NCI-H1092 treated with DMSO at 0.1 percent for 48 hours (cell line): ENCODE measurements at places on chromosomes 13 and 19.
A peak's percentile ranks its signal among the peaks of the same experiment; 100 is the strongest.

GRCh38 chr13:80339912-80340650 is 845 bp downstream of the SPRY2 start:
- DNase-seq = peak; percentile 80

- no peak for DNase-seq
Observed at GRCh38 chr19:35032356-35032865, 2.1 kb downstream of the SCN1B start.

DNA sequence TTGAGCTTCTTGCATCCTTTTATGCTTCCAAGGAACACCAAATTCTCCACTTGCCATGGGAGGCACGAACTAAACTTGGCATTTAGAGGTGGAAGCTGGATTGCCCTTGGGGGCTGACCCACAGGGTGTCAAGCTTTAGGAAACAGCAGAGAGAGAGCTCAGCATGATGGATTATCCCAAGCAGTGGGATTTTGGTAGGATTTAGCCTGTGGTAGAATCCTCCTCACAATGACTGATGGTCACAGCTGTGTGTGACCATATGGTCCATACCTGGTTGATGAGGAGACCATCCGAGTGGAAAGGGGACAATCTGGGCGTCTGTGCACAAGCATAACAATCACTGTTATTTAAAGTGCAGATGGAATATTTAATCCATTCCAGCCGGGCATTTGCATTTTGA is 40.1 kb upstream of the PSG9 start:
- DNase-seq = no peak

DNA sequence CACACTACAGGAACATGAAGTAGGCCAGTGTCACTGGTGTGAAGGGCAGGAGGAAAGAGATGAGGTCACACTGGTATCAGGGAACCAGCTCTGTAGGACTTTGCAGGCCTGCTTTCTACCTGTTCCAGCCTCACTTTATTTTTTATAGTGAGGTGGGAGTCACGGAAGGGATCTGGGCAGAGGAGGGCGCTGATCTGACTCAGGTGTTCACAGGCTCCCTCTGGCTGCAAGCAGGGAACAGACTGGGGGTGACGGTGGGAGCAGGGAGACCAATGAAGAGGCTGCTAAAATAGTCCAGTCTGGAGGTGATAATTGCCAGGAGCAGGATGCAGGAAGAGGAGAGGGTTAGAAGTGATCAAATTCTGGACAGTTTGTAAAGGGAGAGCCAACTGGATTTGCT is 2.8 kb downstream of the THAP8 start:
- no peak for DNase-seq

GRCh38 chr19:6210091-6210490 is 69.7 kb downstream of the MLLT1 start:
- no peak for DNase-seq

DNA sequence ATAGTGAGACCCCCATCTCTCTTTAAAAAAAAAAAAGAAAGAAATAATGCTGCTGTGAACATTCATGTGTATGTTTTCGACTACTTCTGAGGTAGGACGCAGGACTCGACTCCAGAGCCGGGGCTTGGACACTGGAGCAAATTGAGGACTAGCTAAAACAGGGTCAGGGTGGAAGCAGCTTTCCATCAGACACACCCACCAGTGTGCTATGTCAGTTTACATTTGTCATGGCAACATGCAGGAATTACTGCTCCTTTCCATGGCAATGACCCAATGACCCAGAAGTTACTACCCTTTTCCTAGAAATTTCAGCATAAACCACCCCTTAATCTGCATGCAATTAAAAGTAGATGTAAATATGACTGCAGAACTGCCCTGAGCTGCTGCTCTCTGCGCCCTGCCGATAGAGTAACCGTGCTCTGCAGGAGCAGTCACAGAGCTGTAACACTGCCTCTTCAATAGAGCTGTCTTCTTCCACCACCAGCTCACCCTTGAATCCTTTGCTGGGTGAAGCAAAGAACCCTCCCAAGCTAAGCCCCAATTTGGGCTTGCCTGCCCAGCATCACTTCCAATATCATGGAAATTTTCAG is 61.6 kb upstream of the ZNF599 start:
- DNase-seq = no peak

- no peak for DNase-seq
Observed at GRCh38 chr19:33052352-33052972, 12.2 kb downstream of the RHPN2 start.

GRCh38 chr19:13579388-13580060 is 73.2 kb upstream of the CACNA1A start:
- no peak for DNase-seq

- no peak for DNase-seq
Observed at GRCh38 chr13:82963226-82964099, 918.8 kb downstream of the SLITRK1 start.

DNA sequence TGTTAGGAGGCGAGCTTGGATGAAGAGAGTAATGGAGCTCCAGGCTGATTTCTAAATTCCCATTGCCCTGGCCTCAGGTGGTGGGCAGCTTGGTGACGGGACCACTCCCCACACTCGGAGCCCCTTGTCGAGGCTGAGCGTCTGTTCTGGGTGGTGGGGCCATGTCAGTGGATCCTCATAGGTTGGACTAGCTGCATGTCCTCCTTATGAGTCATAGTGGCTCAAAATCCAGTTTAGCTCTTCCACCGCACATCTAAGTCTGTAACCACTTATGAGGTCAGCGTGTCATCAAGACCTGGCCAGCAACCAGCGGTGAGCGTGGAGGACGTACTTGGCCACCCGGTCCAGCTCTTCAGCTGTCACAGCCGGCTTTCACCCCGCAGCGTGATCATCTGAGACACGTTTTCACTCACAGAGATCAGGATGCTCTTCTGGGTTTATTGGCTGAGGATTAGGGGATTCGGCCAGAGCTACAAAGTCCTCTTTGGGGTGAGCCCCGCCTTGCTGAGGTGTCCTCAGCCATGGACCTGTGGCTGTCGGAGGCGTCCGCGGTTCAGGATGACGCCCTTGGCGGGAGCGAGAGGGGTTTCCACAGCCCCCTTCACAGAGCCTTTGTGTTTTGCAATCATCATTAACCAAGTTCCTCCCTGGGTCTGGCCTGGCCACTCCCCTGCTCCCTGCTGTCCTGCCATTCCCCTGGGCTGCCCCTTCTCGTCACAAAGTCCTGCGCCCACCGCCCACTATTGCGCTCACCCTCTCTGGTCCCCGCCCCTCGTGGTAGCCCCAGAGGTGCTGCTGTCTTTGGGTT is 41.9 kb downstream of the ADPRHL1 start:
- no peak for DNase-seq

DNA sequence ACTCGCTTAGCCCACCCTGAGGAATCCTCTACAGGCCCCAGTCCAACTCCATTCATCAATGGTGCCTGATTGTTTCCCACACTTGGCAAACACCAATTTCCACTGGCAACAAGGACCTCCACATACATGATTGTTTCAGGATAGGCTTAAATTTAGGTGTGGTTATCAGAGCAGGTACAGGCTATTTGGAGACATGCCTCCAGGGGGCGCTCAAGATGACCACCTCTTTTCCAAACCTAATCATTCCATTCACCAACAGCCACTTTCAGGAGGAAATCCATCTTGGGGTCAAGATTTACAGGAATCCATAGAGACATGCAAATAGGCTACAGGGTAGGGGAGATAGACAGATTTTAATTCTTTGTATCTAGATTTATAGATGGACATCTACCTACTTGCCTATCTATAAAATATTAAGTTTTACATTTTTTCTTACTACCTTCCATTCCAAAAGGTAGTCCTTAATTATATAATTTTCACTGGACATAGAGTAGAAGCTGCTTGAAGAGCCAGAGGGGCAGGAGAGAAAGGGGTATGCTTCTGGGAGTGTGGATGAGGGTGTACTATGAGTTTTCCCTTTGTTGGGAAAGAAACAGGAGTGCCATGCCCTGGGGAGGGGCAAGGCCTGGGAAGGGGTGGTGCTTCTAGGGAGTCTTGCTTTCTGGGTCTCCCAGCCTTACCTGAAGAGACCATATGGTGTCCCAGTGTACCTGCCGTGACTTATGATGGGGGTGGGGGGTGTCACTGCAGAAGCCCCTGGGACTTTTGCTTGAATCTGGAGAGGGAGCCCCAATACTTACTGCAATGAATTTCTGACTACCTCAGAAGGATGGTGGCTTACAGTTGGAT is 14.1 kb upstream of the PCDH8 start:
- peak; percentile 16 for DNase-seq

GRCh38 chr13:112137144-112137543 is 70.2 kb downstream of the SOX1 start:
- DNase-seq = no peak

- no peak for DNase-seq
Observed at GRCh38 chr19:35458731-35459391, 10.8 kb downstream of the FFAR2 start.

DNA sequence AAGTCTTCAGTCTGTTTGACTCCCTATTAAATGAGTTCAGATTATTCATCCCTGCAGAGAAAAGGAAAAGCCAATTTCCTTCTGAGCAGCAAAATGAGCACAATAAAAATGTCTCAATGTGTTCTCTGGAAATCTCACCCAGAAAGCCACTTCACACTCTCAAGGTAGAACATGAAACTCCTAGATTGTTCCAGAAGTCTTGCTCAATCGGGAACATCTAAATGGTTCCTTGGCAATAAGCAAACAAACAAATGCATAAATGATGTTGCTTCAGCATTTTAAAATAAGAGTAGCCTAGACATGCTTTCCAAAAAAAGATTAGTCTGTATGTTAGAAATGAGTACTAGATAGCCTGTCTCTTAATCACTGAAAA is 59.7 kb upstream of the TNFRSF19 start:
- DNase-seq = no peak

- no peak for DNase-seq
Observed at GRCh38 chr19:54351474-54351873, 12.5 kb upstream of the LILRA4 start.

DNA sequence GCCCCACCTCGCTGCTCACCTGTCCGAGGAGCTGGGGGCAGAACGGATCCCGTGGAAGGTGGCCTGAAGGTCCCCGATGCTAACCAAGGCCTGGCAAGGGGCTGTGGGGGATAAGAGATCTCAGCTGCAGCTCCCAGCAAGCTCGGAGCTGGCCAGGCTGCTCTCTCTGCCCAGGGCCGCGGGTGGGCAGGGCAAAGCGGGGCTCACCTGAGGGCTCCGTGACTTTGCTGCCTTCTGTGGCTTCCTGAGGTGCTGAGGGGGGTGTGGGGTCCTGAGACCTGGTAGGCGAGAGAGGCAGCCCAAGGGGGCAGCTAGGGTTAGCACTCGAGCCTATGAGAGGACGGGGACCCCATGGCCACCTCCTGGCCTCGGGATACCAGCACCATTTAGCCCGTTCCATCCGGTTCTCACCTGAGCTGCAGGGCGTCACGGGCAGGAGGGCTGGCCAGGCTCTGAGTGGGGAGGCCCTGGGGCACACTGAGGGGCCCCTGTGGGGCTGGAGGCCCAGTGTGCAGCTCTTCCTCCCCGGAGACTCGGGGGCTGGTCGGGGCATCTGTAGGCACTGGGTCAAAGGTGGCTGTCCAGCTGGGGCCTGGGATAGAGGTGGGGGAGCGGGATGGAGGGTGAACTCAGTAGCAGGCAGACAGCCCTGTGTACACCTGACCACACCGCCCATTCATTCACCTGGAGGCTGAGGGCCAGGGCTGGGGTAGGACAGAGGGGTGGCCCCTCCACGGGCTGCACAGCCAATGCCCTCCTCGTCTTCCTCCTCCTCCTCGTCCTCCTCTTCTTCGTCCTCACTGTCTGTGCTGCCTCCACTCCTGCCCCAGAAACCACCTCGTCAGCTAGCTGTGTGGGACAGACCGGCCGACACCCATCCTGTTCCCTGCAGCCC is 3.1 kb upstream of the TMEM86B start:
- DNase-seq = no peak

DNA sequence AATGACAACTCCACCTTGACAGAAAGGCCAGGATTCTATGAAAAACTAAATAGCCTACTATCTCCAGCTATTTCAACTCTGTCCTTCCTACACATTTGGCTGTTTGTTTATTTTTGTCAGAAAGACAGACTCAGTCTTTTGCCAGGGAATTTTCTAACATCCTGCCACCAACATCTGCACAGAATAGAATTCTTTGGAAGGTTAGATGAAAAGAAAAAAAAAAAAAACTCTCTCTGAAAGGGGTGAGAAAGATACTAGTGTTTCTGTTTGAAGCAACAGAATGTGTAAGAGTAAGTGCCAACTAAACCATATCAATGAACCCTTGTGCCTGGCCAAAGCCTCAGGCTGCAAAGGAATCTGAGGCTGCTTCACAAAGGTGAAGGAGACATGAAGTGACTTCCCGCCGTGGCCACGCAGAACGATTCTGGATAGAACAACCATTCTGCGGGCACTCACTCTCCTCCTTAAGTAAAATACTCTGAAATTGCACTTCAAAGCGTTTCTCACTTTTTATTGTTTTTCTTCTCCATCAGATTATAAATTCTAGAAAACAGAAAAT is 498.2 kb downstream of the IRS2 start:
- no peak for DNase-seq

DNA sequence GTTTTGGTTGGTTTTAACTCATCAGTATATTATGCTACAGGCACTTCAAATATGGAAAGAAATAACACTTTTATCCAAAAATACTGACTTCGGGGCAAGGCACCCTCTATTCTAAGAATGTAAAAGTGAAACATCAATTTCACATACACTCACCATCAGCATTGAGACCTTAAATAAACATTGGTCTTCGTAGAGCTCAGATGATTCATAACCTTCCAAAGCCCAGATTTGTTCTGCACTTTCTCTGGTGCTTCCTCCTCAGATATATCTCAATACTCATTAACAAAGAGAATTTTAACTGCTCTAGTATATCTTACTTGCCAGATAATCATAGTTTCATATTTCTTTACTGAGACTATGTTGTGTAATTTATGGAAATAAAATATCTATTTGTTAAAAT is 794.3 kb downstream of the LIG4 start:
- no peak for DNase-seq

DNA sequence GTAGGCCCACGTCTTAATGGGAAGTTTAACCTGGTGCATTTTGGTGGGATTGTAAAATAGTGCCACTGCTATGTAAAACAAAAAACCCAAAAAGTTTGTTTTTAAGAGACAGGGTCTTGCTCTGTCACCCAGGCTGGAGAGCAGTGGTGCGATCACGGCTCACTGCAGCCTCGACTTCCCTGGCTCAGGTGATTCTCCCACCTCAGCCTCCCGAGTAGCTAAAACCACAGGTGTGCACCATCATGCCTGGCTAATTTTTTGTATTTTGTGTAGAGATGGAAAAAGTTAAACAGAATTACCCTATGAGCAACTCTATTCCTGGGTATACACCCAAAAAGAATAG is 820 bp upstream of the REXO1 start:
- DNase-seq = no peak

GRCh38 chr13:41384749-41385503 is 72.4 kb upstream of the RGCC start:
- DNase-seq = no peak

- no peak for DNase-seq
Observed at GRCh38 chr13:47646298-47646697, 354.8 kb downstream of the SUCLA2 start.

DNA sequence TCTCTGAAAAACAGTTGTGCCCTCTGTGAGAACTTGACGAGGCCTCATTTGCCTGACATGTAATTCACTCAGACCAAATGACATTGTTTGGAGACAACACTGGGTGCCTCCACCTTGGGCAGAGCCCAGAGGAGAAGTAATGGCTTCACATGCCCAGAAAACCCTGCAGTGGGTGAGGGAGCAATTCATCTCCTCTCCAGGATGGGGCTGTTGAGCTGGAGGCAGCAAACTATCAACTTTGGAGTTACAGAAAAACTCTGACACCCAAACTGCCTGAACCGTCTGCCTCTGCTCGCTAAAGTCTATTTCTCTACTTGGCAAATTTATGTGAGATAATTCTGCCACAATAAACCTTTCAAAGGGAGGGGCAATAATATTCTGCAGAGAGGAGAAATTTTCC is 146.9 kb downstream of the DCLK1 start:
- no peak for DNase-seq

GRCh38 chr13:41944635-41945397 is 16.1 kb downstream of the VWA8 start:
- no peak for DNase-seq

- no peak for DNase-seq
Observed at GRCh38 chr19:45283443-45284033, 32.5 kb downstream of the MARK4 start.
